Activated gamma-delta T cell (primary cell): ENCODE measurements at places on chromosomes 13 and 19.

DNA sequence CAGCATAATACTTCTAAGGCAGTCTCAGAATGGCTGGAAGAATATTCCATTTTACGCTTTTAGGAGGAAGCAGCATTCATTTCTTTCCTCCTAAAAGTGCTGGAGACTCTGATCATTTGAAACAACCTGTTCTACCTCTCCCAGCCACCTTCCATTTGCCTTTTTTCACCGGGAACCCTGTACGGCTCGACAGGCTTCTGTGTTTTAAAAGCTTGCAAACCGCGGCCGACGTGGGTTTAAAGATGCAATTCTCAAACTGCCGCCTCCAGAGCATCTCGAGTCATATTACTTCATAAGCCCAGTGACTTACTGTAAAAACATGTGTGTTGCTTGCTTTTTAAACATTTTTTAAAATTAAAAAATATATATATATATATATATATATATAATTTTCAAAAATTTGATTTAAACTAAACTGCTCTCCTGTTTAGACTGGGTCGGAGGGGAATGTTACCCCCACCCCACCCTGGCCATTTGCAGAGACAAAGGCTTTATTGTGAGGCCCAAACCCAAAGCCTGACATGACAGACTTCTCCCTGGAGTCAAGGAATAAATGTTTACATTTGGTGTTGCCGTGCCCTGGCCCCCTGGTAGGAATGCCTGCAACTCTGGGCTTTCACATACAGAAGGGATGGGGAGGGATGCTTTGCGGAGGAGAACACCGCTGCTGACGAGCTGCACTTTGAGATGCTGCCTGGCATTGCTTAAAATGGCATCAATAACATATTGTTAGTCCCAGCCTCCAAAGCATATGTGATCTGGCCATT, 30.4 kb downstream of the ZNF536 start:
- DNase-seq = no peak

DNA sequence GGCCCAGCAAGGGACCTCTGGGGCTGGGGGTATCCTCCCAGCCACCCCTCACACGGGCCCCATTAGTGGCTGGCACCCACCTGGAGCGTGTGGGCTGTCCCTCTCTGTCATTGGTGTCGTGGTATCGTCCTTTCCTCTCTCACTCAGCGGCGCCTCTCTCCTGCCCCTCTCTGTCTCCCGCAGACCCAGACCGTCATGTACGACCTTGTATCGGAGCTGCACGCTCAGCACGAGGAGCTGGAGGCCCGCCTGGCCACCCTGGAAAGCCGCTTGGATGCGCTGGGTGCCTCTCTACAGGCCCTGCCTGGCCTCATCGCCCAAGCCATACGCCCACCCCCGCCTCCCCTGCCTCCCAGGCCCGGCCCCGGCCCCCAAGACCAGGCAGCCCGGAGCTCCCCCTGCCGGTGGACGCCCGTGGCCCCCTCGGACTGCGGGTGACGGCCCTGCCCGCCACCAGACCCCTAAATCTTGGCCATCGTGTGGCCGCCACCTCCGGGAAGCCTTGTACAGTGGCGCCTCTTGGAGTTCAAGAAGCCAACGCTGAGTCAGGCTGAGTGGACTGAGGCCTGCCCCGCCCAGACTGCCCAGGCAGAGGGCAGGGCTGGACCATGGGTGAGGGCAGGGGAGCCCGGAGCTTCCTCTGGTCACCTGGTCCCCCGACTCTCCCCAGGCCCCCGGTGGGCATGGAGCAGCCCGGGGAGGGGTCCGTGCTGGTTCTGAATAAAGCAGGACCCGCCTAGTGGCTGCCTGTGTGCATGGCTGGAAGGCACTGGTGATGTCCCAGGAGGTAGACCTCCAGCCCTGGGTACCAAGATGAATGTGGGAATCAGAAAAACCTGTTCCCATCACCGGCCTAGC, 9.8 kb upstream of the ARRDC2 start:
- DNase-seq = no peak

DNA sequence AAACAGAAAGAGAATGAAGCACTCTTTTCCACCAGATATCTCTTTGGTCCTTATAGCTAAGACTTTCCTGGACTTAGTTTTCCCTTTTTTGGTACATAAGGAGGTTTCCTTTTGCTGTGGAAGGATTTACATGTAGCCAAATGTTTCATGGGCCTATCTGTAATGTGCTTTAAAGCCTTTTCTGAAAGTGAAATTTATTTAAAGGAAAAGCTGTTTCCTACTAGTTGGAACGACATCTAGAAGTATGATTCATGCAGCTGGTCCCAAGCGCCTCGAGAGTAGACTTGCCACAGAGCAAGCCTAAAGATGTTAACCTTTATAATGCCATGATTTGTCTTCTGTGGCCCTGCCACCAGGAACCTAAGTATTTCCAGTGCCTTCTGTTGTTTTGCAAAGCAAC, 390.3 kb downstream of the DLEU7 start:
- no peak for DNase-seq

- no peak for DNase-seq
These were observed 66.5 kb downstream of the COL4A2 start for GRCh38 chr13:110373617-110374016.

DNA sequence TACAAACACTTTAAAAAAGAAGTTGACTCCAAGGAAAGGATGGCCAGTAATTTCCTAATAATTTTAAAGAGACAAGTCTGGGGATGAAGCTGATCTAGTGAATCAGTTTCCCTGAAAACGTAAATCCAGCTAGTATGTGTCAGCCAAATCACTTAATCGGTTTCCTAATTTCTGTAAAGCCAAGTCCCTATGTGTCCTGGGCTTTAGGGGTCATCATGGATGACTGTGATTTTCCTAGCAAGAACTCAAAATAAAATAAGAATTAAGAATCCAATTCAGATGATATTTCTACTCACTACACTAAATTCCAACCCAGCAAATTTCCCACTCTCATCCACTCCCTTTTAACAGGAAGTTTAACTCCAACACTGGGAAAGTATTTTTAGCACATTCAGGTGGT, 35.9 kb downstream of the ELF1 start:
- no peak for DNase-seq
